GM06990 (cell line): ENCODE measurements at places on chromosomes 2 and 18.

GRCh38 chr2:3242747-3243369, 134.8 kb downstream of the EIPR1 start:
- DNase-seq = no peak

GRCh38 chr2:174195253-174195652, 53.1 kb downstream of the OLA1 start:
- no peak for DNase-seq

GRCh38 chr2:1750933-1751766, 6.8 kb upstream of the PXDN start:
- no peak for DNase-seq

DNA sequence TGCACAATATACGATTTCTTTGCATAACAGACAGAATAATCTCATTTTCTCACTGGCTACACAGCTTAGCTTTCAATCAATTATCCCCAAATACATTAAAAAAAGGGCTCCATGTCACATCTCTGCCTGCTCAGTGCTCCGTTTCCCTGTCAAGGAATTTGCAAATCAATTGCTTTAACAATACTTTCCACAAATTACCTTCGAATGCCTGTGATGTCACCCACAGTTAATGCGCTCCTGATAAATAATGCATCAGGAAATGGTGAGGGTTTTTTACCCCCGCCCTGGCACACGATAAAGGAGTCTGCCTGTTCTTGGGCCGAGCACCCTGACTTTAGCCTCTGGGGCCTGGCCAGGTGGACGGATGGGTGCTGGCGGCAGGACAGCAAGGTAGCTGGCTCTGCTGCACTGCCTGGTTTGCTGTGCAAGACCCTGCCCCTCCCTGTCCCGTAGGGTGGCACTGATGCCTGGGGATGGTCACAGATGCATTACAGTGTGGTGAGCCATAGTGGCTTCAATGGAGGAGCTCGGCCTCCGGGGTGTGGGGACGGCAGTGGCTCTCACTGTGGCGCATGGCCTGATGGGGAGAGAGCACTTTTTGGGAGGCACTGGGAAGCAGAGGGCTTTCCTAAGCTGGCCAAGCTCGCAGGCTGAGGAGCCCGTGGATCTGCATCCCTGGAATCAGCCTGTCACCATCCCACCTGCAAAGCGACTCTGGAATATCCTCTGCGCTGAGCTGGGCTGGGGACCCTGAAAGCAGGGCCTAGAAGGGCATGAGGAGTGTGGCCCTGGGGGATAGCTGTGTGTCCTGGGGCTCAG, 88.3 kb upstream of the HS6ST1 start:
- no peak for DNase-seq

- DNase-seq = no peak
These were observed 236.7 kb downstream of the TCF4 start for GRCh38 chr18:55351241-55351691.
